ENCODE measurements at places on chromosomes 12 and 14. TPM values are rescaled to one million over a fixed set of nuclear protein-coding genes. Genes with fewer than 3 reads are reported as not detected.

Gene CD163
- not detected for total RNA-seq

GRCh38 chr14:70283156-70283555, 76.3 kb downstream of the COX16 start:
- no peak for DNase-seq

- peak; percentile 74 for DNase-seq
Measured at GRCh38 chr12:5154091-5154490, 110.4 kb downstream of the KCNA5 start.

- no peak for DNase-seq
Measured at GRCh38 chr12:93417967-93418480, 23.7 kb downstream of the UBE2N start.

DNA sequence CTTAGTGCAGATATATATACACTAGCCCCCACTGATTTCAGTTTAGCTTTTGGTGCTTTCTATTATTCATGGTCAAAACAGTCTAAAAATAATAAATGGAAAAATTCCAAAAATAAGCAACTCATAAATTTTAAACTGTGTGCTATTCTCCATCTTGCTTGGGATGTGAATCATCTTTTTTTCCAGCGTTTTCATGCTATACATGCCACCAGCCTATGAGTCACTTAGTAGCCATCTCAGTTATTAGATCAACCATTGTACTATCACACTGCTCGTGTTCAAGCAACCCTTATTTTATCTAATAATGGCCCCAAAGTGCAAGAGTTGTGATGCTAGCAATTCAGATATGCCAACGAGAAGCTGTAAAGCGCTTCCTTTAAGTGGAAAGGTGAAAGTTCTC, 73.9 kb upstream of the KRR1 start:
- DNase-seq = no peak

GRCh38 chr14:99601361-99601831, 2.6 kb downstream of the CCDC85C start:
- no peak for DNase-seq
